ENCODE measurements at places on chromosomes 6 and 20.

- no peak for DNase-seq
Measured at GRCh38 chr6:98905759-98906158, 42.0 kb downstream of the FBXL4 start.

DNA sequence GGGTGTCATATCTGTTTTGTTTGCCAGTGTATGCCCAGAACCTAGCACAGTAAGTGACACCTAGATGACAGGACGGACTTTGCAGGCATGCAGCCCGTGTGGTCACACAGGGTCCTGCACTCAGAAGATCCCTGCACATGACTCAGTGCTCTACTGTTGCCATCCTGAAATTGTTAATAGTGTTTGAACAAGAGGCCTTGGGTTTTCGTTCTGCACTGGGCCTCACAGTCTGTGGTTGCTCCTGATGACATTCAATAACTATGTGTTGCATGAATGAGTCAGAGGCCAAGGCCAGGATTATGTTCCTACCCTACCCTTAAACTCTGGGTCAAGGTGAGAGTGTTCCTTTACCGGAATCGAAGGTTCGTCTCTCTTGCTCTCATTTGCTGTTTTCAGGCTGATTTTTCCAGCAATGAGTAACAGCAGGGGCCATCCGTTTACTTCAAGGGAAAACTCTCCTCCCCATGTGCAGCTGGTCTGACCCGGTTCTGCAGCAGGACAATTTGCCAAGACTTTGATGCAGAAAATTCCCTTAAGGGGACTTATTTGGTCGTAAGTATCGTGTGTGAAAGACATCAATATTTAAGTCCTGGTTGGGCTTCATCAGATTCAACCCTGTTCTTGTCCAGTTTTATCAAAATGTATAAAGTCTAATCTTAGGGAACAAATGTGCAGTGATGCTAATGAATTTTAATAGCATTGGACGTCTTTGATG lies 13.0 kb upstream of the PFDN4 start:
- DNase-seq, result no peak

GRCh38 chr20:18172379-18172778 lies 34.7 kb downstream of the KAT14 start:
- DNase-seq, result no peak

DNA sequence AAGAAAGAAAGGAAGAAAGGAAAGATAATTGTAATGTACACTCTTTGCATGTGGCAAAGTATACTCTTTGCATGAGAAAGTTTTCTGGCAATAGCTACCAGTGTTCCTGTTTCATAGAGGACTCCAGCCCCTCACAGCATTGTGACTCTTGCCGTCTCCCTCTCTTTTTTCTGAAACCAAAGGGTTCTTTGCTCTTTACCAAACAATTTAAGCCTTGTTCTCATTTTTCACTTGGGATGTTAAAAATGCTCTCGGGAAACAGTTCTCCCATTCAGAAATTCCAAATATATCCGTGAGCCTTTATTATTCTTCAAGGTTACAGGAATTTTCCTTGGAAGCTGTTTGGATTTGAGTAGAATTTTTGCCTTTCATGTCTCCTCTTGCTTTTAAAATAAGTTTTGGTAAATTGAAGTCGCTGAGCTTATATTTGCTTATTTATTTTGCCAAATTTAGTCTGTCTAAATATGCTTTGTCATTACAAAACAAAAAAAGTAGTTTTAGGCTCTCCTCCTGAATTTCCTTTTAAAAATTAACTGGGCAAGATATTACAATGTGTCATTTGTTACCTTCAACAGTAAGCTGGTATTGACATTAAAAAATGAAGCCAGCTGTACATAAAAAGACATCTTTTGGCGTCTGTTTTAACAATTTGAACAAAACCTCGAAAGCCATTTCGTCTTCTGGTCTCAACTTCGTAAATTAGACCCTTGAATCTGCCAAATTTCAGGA lies 103.8 kb upstream of the ARMC2 start:
- no peak for DNase-seq

DNA sequence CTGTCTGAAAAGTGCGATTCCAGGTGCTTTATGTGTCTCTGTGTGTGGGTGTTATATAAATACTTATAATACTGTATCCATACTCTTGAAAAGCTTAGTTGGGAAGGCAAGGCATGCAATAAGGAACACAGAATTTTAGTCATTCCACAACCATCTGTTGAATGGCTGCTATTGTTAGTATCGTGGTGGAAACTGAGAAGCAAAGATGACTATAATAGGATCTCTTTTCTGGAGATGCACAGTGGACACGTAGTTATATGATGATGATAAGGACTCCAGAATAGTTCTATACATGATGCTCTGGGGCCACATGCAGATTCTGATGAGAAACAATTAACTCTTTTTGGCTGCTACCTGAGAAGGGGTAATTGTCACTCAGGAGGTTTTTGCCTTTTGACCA lies 25.2 kb downstream of the ESR1 start:
- no peak for DNase-seq

GRCh38 chr20:61445741-61446140 lies 193.7 kb downstream of the CDH4 start:
- DNase-seq, result no peak

DNA sequence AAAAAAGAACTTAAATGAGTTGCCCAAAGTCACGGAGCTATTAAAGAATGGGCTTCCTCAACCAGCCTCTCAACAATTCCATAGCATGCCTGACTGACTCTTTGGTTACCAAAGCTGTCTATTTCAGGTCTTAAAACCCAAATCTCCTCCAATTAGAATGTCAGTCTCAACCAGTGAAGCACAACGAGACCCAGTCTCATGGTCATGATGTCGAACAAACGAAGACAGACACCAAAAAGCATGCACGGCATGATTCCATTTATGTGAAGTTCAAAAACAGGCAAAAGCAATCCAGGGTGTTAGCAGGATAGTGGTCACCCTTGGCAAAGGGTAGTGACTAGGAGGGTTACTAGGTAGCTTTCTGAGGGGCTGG lies 16.3 kb upstream of the PTPN1 start:
- no peak for DNase-seq

GRCh38 chr6:101926149-101926925 lies 532.8 kb downstream of the GRIK2 start:
- no peak for DNase-seq

DNA sequence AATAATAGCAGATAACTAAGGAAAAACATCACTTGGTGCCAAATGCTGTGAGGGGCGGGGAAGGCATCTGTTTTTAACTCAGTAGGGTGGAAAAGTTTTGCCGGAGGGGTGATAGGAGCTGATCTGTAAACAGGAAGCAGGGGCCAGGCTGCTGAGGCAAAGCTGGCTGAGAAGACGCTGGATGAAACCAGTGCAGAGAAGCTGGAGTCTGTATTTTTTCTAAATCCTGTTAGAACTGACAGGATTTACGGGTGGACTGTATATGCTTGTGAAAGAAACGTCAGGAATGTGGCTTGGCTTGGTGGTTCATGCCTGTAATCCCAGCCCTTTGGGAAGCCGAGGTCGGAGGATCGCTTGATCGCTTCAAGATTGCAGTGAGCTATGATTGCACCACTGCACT lies 5.6 kb downstream of the PCMTD2 start:
- DNase-seq, result no peak

DNA sequence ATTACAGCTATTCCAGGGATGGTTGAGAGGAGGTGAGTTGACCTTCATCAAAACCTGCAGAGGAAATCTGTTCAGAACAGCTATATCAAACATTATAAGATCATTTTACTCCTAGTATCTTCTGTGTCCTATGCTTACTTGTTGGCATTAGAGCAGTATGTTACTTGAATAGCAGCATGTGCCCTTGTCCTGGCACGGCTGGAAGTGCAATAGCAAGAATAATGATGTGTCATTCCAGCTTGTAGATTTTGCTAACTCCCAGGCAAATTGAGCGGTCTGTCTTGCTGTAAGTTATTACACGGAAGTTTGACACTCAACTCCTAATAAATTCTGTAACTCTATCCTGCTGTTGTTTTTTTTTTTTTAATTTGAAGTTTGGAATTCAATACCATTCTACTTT lies 385.5 kb downstream of the TENT5A start:
- DNase-seq, result no peak

DNA sequence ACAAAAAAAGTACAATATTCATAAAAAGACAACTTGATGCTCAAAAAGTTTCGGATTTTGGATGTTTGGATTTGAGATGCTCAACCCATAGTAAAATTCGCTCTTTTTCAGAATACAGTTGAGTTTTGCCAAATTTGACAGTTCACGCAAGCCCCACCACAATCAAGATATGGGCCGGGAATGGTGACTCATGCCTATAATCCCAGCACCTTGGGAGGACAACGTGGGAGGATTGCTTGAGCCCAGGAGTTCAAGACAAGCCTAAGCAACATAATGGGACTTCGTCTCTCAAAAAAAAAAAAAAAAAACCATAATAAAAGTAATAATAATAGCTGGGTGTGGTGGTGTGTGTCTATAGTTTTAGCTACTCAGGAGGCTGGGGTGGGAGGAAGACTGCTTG lies 51.3 kb downstream of the PHF20 start:
- no peak for DNase-seq

DNA sequence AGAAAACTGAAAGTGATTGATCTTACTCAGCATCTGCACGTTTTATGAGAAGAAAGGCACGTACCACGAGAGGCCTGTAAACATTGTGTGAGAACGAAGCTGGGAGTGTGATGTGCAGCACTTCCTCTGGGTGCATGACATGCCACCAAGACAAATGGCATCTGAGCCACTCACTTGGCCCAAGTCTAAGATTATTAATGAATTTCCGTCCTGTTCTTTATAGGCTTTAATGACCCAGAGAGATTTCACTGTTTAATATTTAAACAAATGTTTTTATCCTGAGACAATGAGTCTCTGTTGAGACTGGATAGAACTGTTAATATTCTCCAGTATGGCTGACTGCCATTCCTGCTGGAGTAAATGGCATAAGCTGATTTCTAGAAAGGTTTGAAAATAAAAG lies 172.6 kb upstream of the PHACTR1 start:
- DNase-seq, result no peak

DNA sequence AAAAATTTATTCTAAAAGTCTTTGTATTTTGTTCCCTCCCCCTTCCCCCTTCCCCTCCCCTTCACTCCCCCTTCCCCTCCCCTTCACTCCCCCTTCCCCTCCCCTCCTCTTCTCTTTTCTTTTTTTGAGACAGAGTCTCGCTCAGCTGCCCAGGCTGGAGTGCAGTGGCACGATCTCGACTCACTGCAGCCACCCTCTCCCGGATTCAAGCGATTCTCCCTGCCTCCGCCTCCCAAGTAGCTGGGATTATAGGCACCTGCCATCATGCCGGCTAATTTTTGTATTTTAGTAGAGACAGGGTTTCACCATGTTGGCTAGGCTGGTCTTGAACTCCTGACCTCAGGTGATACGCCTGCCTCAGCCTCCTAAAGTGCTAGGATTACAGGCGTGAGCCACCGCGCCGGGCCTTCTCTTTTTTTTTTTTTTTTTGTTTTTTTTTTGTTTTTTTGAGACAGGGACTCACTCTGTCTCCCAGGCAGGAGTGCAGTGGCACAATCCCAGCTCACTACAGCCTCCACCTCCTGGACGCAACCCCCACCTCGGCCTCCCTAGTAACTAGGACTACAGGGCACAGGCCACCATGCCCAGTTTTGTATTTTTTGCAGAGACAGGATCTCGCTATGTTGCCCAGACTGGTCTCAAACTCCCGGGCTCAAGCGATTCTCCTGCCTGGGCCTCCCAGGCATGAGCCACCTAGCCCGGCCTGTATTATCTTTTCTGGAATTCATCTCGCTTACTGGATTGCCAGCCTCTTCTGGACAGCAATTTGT lies 1.1 kb upstream of the AFG1L start:
- no peak for DNase-seq

GRCh38 chr6:152811785-152812184 lies 61.2 kb downstream of the VIP start:
- DNase-seq, result no peak

GRCh38 chr6:122622479-122622878 lies 12.3 kb downstream of the PKIB start:
- DNase-seq, result no peak

- no peak for DNase-seq
Measured at GRCh38 chr6:12845224-12846004, 128.8 kb downstream of the PHACTR1 start.

GRCh38 chr6:114284281-114284680 lies 58.5 kb downstream of the HS3ST5 start:
- DNase-seq, result no peak

- no peak for DNase-seq
Measured at GRCh38 chr20:787825-788224, 19.5 kb upstream of the SLC52A3 start.

- no peak for DNase-seq
Measured at GRCh38 chr6:82693094-82693493, 329.5 kb downstream of the TPBG start.

GRCh38 chr6:5984150-5985089 lies 22.3 kb downstream of the NRN1 start:
- DNase-seq, result no peak

- DNase-seq, result no peak
Measured at GRCh38 chr6:77415706-77416105, 47.6 kb downstream of the HTR1B start.

DNA sequence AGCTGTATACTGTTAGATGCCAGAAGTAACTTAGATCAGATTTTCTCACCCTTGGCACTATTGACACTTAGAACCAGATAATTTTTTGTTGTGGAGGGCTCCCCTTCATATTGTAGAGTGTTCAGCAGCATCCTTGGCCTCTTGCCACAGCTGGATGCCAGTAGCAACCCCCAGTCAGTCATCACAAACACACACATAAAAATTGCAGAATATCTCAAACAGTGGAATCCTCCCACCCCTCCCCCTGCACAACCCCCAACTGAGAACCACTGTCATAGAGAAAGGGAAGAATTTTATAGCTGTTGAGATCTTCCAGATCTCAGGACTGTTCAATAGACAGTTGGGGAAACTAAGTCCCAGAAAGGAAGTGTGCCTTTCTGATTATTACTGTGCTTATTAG lies 81.2 kb upstream of the VSTM2L start:
- no peak for DNase-seq

GRCh38 chr6:1144842-1145767 lies 166.8 kb upstream of the FOXQ1 start:
- DNase-seq, result no peak

DNA sequence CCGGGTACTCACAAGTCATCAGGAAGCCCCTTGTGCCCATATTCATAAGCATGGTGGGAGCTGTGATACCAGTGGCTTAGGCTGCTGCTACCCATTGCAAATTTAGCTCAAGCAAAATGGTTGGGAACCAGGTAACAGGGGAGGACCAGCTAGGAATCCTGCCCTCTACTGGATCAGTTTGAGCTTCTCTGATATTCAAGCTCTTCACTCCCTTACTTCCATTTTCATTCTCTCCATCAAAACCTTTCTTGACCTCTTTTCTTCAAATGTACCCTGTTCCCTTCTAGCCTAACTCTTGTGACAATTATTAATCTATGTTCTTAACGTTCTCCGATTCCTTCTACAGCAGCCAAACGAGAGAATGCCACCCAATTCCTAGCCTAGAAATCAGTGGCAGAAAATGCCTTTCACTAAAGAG lies 9.7 kb downstream of the NOL7 start:
- no peak for DNase-seq

All from activated T-helper 1 cell treated with anti-CD3 and anti-CD28 coated beads, Interleukin-12 subunit alpha, Interleukin-12 subunit beta, Interleukin-2, Interleukin-4 antibody, amounts not matched to agents 30 ng/mL and 10 ng/mL and 1 ng/mL, durations not matched to agents 14 hours and 24 hours and 36 hours (primary cell).